ENCODE measurements at places on chromosomes 13 and 19. TPM values are rescaled to one million over a fixed set of nuclear protein-coding genes. Genes with fewer than 3 reads are reported as not detected.

The MATK gene
- total RNA-seq: not detected

DNA sequence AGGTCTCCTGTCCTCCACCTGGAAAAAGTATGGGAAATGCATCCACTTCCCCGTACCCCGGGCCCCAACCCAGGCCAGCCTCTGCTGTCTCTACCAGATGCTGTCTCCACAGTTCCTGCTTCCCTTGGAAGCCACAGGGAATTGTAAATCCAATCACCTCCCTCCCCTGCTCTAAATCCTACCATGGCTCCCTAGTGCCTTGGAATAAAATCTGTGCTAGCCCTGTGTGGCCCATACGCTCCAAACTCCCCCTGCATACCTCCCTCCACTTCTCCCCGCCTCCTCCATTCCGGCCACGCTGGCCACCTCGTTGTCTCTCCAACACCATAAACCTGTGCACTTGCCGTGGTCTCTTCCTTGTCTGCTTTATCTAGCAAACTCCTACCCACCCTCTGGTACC is 31.2 kb downstream of the UNC13A start:
- H3K4me1 ChIP-seq: no peaks in the 10 kb centered on the region
- H3K4me3 ChIP-seq: no peak overlapping the region
- no peaks in the 10 kb centered on the region for H3K27me3 ChIP-seq
- no peak overlapping the region for H3K27ac ChIP-seq
- no peak for DNase-seq

DNA sequence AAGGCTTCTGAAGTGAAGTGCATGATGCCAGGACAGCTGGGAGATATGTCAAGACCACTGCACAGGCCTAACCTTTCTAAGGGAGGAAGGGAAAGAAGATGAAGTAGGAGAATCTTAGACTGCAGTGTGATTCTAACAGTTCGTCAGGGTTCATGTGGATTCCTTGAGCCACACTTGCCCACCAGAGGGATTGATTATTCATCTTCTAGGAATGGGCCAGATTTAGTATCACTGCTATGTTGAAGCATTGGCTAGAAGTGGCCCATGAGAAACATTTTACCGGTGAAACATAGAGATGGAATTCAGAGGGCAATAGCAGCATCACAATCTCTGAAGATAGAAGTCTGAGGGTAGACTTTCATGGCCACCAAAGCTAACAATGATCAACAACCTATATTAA is 550.8 kb upstream of the SLITRK1 start:
- no peak for DNase-seq
- H3K4me3 ChIP-seq: no peak overlapping the region
- H3K27ac ChIP-seq: no peak overlapping the region
- no peaks in the 10 kb centered on the region for H3K4me1 ChIP-seq
- H3K36me3 ChIP-seq: no peaks in the 10 kb centered on the region

DNA sequence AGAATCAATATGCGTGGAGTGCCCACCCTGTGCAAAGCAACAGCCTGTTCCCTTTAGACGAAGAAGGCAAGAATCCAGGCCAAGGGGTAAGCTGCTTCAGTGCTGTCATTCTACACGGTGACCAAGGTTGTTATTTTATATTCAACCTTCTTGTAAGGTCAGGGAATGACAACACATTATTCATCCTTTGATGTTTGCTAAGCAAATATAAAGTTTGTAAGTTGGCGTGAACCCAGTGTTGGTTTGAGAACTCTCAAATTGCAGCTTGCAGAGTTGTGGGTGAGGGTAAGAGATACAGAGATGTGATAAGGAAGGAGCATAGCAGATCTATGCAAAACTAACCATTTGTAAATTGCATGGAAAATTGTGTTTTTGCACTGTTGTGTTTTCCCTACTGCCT is 436.7 kb downstream of the FGF9 start:
- no peaks in the 10 kb centered on the region for H3K36me3 ChIP-seq
- DNase-seq: no peak
- H3K4me3 ChIP-seq: no peak overlapping the region
- no peaks in the 10 kb centered on the region for H3K27me3 ChIP-seq
- no peak overlapping the region for H3K27ac ChIP-seq

DNA sequence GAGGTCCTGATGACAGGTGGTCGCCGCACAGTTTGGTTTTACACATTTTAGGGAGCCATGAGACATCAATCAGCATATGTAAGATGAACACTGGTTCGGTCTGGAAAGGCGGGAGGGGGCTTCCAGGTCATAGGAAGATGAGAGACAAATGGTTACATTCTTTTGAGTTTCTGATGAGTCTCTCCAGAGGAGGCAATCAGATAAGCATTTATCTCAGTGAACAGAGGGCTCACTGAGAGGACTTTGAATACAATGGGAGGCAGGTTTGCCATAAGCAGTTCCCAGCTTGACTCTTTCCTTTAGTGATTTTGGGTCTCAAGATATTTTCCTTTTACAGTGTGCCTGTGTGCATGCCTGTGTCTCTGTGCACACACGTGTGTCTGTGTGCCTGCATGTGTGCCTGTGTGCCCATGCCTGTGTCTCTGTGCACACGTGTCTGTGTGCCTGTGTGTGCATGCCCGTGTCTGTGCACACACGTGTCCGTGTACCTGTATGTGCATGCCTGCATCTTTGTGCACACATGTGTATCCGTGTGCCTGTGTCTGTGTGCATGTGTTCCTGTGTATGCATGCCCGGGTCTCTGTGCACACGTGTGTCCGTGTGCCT is 35.5 kb upstream of the TMEM255B start:
- DNase-seq: no peak
- H3K27me3 ChIP-seq: no peaks in the 10 kb centered on the region
- no peak overlapping the region for H3K4me3 ChIP-seq
- H3K27ac ChIP-seq: no peak overlapping the region
- no peaks in the 10 kb centered on the region for H3K36me3 ChIP-seq
- H3K4me1 ChIP-seq: no peaks in the 10 kb centered on the region

Measured in uterus (tissue), 4 donors.